NCI-H1436 treated with DMSO at 0.1 percent for 48 hours (cell line): ENCODE measurements at places on chromosomes 16 and 17.

DNA sequence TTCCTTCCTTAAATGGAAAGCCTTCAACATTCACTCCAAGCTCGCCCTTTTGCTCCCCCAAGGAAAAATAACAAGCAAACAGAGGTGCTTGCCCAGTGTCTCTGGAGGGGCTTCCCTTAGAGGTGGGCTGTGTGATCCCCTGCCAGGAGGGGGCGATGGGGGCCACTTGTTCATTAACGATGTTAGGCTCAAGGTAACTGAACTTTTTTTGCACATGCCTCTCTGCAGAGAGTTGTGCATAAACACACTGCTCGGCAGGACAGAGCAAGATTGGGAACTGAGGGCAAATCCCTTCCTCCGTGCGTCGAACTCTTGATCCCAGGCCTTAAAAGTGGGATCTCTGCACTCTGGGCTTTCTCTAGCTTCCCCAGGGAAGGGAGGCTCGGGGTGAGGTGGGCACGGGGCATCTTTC lies 15.5 kb upstream of the NAGLU start:
- no peak for DNase-seq

DNA sequence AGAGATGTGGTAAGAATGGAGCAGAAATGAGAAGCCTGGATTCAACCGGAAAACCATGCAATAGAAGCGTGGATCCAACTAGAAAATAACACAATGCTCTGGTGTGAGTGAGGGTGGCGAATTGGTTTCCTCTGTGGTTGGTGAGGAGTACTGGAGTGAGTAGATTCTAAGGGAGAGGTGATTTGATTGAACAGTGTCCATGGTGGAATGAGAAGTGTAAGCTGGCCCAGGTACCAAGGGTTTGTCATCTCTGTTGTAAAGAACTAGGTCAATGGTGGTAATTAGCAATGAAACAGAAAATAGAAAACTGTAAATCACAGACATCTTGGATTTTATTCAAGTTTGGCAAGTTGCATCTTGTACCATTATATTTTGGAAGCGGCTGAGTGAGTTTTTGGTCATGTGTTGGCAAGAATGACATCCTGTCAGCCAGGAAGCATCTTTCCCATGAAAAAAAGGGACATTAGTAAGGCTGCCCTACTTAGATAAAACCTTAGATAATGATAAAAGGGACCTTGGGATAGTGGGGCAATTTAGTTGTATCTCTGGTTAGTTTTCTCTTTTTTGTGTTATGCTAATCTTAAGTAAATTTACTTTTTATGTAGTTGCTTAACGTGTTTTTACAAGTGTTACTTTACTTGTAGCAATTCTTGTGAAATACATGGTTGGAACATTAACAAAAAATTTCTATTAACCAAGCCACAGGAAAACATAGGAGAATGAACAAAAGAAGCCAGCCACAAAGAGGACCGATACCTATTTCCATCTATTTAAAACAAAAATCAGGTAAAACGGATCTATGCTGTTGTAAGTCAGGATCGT lies 20.9 kb downstream of the HSD17B2 start:
- DNase-seq: no peak

- no peak for DNase-seq
These were observed 184.8 kb upstream of the CIBAR2 start for GRCh38 chr16:85296859-85297660.

DNA sequence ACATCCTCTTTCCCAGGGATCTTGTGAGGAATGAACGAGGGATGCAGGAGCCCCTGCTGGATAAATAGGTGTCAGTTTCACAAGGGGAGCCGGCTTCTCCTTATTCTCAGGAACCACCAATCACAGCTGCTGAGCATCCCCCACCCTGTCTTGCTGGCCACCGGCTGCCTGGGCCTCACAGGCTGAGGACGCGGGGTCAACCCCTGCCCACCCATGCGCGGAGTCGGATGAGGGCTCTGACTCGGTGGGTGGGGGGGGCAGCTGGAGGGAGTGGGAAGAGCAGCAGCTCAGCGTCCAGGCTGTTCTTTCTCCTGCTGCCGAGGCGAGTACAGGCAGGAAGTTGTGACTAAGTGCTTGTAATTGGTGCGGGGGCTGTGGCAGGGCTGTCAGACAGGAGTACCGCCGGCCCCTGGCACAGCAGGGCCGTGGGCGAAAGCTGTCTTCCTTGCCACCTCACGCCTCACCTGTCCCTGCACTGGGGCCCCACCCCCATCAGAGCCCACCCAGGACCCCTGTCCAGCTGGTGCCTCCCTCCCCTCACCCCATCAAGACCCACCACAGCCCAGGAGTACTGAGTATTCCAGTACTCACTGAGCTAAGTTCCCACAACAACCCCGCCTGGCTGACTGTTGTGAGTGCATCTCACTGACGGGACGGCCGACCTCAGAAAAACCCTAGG lies 11.0 kb upstream of the DPEP1 start:
- no peak for DNase-seq

DNA sequence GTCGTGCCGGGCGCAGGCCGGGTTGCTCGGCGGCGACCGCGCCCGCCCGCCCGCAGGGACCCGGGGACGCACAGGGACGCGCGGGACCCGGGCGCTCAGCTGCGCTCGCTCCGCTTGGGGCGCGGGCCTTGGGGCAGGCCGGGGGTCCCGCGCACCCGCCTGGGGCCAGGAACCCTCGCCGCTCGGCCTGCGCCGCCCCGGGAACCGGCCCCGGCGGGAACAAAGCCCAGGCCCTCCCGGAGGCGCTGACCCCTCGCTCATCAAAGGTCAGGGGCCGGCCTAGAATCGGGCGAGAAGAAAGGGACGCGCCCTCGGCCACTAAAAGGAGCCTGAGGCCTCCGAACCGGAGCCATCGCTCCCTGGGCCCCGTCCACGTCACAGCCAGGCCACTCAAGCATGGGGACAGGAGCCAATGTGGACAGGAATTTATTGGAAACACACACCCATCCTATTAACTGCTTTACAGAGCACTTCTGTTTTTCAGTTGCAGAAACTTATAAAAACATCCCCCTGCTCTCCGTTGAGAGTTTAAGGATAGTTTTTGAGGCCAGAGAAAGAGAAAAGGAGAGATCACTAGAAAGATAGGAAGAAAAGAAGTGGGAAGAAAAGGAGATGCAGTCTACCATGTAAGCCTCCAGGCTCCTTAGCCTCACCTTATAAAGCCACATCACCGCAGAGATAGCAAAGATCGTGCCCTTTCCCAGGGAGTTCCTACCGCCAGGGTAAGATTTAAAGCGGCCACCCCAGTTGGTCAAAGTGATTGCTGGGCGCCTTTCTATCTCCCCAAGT lies 558 bp upstream of the ZFHX3 start:
- DNase-seq: no peak

DNA sequence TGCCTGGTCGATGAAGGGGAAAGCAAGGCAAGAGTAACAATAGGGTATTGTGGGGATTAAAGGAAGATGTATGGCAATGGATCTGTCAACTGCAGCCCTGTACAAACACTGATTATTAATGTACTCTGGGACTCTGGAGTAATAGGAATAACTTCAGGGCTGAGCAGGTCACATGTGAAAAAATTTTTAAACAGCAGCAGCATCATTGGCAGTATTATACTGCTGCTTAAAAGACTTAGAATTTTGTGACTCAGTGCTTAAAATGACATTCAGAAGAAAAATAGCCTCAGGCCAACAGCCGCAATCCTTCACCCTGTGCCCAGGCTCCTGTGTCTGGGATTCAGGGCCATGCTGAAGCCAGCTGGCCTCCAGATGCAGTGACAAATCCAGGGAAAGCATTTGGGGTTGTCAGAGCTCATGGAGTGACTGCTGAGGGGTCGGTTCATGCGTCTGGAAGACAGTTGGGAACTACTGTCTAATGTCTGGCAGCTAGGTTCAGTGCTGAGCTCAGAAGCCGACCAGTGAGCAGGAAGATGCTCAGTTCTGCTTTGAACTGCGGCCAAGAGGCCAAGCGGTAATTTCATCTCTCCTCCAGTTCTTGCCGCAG lies 22.2 kb downstream of the TEX2 start:
- DNase-seq: no peak

DNA sequence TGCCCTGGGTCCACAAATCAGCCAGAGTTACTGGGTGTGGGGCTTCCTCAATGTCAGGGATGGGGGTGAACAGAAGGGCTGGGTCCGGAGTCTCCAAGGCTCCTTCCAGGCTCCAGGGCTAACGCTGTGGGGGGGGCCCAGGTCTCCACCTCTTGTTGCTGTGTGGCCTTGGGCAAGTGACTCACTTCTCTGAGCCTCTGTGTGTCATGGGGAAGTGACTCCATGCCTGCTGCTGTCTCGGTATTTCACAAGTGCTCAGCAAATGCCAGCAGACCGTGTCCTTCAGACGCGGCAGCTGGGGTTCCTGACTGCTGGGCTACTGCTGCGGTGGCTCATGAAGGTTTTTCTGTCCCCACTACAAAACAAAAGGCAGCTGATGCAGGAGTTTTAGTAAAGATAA lies 26.6 kb downstream of the JPH3 start:
- no peak for DNase-seq

DNA sequence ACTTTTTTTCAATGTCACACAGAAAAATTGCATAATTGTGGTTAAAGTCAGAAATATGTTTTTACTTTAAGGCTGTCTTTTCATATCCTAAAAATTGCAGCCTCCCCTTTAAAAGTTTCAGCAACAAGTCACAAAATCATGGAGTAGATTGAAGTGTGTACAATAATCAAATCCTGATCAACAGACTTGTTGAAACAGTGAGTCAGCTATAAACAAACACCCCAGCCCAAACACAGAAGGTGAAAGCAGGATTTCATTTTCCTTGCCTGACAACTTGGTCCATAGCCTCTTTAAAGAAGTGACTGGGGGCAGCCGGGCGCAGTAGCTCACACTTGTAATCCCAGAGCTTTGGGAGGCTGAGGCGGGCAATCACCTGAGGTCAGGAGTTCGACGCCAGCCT lies 59.9 kb downstream of the WNT3 start:
- no peak for DNase-seq

DNA sequence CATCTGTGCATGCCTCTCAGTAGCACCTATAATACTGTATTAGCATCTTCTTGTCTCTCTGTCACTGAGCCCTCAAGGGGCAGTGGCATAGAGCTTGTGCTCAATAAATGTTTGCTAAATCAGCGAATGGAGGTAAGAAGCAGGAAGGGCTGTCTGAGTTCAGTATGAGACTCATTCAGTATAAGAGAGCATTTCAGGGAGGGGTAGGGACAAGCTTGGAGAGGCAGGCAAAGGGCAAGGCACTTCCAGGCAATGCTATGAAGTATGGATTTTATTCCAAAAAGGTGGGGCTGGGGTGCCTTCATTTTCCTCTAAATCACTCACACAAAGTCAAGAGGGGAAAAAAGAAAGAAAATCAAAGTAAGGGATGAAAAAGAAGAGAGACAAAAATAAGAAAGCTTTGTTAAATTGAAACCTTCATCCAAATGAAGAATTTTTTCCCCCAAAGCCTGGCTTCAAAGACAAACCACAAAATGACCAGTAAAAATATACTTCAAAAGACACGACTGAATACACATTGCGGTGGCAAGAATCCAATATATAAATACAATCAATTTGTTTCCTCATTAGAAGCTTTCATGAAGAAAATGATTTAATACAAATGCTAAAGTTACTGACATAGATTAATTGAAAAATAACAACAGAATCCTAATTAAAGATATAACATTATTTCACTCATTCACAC lies 51.2 kb downstream of the SKAP1 start:
- DNase-seq: no peak

- DNase-seq: no peak
These were observed 8.3 kb downstream of the TSC2 start for GRCh38 chr16:2056077-2056476.

DNA sequence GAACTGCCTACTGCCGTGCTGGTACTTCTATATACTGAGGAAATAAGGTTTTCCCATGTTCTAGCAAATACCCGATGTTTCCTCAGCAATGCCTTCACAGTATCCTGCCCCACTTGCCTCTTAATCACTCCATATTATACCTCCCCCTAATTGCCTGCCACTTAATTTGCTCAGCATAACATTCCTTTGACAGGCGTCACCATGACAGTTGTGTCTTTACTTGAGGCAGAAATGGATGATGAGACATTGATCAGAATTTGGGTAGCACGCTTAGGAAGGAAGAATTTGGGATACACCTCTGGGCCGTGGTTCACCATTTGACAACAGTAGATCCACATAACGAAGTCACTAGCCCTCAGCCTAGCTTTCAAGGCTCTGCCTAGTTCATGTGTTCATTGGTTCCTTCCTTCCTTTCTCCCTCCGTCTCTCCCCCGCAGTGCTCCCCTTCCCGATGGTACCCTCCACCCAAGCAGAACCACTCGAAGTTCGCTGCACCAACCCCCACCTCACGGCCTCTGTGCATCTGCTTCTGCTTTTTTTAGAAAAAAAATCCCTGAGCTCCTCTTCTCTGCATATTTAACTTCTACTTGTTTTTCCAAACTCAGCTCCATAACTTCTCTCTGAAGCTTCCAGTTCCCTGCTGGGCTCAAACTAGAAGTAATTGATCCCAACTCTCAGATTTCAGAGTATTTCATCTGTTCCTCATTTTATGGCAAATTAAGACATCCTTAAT lies 19.4 kb downstream of the IQCK start:
- DNase-seq: no peak

DNA sequence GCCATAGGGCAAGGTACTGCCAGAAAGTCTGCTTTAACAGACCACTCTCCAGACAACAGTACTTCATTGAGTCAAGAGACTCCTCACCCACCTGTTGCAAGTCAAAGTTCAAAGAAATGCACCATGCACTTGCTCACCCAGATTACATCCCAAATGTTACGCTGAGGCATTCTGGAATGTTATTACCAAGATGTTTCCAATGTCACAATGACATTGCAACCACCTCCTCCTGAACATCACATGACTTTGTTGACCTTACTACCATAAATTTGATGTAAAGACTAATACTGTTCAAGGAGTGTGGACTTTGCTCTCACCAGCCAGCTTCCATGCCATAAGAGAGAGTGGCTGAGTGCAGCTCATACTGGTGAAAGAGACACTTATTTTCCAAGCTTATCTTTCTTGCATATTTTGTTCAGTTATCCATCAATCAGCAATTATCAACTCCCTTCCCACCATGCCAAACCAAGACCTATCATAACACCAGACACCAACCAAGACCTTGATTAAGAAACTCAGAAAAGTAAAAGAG lies 58.5 kb upstream of the BCAR1 start:
- DNase-seq: no peak

GRCh38 chr16:55543472-55543871 lies 23.0 kb upstream of the CAPNS2 start:
- no peak for DNase-seq

GRCh38 chr16:70476272-70477020 lies 22.1 kb downstream of the FCSK start:
- DNase-seq: no peak

GRCh38 chr17:61458421-61459141 lies 6.4 kb downstream of the TBX4 start:
- no peak for DNase-seq

- DNase-seq: no peak
These were observed 516.2 kb upstream of the CA10 start for GRCh38 chr17:52674686-52675085.

GRCh38 chr16:69243479-69243878 lies 56.5 kb downstream of the SNTB2 start:
- DNase-seq: no peak
